H7 (cell line): ENCODE measurements at places on chromosomes 6 and 20.

GRCh38 chr6:163573503-163574179 is 159.1 kb downstream of the QKI start:
- DNase-seq = no peak

GRCh38 chr6:34135541-34135940 is 10.3 kb downstream of the GRM4 start:
- no peak for DNase-seq

- DNase-seq = peak; percentile 96
Measured at GRCh38 chr6:31403283-31404060, at the start of gene MICA. Gene MICA, plus strand, starts transcription at chr6:31403595. Its CDS starts 38 bp downstream, at chr6:31403633.

DNA sequence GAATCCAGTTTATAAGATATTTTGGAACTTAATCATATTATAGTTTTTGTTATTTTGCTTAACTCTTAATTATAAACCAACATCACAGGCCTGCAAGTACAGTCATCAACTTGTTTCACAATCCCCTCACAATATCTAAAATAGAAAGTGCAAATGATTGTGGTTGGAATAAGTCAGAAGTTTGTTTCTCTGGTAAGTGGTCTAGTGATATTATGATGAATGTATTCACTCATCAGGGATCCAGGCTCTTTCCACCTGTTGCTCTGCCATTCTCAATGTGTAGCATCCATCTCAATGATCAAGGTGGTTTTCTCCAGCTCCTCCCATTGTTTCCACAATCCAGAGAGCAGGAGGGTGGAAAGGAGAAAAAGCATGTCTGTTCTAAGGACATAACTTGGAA is 54.2 kb downstream of the OPN5 start:
- DNase-seq = no peak

DNA sequence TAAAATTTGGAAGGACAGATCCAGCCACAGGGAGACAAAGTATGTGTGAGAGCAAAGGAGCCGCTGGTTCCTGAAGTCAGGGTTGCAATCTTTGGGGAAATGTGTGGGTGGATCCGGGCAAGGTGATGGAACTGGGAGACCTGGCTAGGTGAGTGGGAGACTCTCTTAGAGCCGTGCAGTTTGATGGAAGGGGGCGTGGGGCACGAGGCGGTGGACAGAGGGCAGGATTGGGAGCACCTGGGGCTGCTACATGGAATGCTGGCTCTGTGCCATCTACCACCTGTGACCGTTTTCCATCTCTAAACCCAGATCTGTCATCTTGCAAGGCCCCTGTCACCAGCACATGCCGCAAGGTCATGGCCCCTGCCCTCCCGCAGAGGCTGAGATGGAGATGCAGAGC is 268.4 kb downstream of the SMOC2 start:
- DNase-seq = no peak

DNA sequence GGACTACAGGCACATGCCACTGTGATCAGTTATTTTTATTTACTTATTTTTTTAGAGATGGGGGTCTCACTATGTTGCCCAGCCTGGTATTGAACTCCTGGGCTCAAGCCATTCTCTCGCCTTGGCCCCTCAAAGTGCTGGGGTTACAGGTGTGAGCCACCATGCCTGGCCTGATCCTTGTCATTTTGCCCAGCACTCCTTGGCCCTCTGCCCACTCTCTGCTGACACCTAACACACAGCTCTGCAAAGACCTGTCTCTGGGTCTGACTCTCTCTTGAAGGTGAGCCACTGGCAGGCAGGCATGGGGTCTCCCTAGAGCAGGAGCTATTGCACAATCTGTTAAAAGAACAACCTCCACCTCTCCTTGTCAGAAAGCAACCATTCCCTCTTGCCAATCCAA is 155.6 kb downstream of the ZFP64 start:
- no peak for DNase-seq
